ENCODE measurements at places on chromosomes 2 and 18.

DNA sequence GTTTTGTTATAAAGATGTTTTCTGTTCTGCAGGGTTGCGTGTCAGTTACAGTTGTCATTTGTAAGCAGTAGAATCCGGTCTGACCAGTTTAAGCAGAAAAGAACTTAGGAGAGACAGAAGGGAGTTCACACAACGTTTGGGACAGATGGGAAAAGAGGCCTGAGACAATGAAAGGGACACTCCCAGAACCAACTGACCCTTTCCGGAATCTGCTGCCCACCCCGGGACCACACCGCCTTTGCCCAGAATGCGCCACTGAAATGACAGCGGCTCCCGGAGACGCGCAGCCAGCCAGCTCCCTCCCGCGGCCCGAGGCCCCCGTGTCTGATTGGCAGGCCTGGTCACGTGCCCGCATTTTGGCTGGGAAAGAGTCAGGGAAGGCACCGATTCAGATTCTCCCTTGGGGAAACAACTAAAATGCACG, 244.6 kb downstream of the BCL2 start:
- DNase-seq, result no peak

GRCh38 chr2:85804583-85804982, 50.8 kb downstream of the ATOH8 start:
- no peak for DNase-seq

DNA sequence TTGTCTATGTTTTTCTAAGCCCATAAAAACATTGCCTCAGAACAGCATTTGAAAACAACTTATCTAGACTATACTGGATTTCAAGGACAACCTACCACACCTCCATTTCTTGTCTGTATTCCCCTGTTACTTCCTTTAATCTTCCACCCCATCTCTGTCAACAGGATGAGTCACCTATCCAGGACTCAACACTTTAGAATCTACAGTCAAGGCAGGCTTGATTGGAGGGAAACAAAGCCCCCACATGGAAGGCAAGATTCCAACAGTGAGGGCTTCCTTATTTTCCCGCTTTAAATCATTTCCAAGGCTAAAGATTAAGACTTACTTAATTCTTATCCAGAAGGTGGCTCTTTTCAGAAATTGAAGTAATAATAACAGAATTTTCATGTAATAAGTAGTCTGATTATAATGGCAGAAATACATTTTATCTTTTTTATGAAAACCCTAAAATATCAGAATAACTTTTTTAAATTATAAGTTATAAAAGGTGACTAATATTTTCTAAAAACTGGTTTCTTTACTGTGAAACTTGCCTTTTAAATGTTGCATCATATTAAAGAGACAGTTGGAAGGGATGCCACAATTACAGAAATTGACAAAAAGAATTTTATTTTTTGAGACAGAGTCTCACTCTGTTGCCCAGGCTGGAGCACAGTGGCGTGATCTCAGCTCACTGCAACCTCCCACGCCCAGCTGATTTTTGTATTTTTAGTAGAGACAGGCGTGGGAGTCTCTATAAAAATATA, 138.7 kb upstream of the CCDC150 start:
- no peak for DNase-seq

DNA sequence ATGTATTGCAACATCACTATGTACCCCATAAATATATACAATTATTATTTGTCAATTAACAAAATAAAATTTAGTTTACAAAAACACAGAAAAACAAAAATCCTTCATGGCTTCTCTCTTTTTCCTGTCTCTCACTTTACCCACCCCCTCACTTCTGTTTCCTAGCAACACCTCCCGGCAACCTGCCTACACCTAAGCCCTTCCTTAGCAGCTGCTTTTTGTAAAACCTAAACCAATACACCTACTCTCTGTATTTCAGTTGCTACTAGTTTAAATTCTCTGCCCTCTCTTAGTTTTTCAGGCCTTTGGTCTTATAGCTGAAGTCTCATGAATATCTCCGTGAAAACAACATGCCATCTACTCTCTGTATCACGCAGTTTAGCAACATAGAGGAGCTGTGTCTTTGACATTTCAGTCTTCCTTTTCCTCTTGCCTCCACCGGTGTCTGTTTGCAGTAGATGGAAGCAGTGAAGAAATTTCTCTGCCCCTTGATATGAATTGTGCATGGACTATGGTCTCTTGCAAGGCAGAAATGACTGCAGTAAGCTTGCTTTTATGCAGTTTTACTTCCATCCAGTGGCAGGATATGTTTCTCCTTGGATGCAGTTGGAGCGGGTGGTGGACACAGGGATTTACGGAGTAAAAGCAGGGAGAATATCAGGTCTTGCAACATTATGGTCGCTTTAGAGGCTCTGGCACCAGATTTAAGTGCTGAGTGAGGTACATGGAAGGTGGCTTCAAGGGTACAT, 42.0 kb upstream of the ZDBF2 start:
- no peak for DNase-seq
